H54 (cell line): ENCODE measurements at places on chromosomes 11 and 22.

DNA sequence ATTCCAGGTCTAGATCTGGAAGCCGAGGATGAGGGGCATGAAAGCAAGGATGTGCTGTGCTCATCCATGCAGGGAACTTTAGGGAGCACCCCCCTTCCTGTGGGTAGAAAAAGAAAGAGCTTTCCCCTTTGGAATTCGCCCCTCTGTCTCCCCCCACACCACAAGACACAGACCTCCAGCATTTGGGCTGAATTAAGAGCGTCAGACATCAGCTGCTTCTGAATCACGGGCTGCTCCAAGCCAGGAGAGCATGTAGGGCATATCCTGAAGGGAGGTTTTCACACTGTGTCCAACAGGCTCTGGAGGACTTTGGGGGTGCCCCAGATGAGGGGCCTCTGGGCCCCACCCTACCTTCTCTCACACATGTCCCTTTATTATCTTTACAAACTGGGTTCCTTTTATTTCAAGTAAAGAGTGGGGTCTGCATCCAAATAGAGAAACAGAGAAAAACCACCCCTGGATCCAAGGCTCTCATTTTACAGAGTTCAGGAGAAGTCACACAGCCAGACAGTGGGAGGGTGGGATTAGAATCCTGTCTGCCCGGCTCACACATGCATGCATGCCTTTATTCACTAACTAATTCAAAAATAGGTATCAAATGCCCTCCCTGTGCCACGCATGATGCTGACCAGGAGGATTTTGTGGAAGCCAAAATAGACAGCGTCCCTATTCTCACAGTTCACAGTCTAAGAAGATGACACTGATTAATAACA, 52.8 kb downstream of the LRRC32 start:
- no peak for DNase-seq

GRCh38 chr11:69348414-69349235, 54.7 kb downstream of the MYEOV start:
- no peak for DNase-seq

GRCh38 chr11:61764606-61765260, 12.3 kb downstream of the MYRF start:
- DNase-seq = no peak

DNA sequence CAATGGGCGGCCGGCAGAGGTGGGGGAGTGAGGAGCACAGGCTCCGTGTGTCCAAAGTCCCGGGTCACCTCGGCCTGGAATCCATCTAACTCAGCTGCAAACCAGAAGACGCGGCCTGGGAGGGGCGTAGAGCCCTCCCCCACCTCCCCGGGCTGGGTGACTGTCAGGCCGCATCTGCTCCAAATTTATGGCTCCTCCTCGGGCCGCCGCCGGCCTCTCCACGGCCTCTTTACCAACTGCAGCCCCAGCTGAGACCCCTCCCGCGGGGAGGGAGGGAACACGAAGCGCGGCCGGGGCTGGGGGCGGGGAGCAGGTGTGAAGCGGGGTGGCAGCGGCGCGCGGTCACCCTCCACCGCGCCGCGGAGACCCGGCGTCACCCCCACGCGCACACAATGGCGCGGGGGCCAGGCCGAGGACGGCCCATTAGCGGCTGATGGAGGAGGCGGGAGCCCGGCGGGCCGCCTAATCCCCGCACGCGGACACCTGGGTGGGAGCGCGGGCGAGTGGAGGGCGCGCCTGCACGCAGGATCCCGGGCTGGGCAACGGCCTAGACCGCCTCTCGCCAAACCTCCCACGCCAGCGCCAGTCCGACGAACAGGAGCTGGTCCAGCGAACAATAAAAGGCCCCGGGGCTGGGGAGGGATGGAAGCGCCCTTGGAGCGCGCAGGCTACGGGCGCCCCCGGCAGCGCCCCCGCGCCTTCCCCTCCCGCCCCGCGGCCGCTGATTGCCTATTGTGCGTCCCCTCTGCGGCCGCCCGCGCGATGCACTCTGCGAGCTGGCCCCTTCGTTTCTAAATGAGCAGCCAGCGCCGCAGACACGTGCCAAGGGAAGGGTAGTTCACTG, 25.9 kb upstream of the ROBO3 start:
- DNase-seq = no peak

DNA sequence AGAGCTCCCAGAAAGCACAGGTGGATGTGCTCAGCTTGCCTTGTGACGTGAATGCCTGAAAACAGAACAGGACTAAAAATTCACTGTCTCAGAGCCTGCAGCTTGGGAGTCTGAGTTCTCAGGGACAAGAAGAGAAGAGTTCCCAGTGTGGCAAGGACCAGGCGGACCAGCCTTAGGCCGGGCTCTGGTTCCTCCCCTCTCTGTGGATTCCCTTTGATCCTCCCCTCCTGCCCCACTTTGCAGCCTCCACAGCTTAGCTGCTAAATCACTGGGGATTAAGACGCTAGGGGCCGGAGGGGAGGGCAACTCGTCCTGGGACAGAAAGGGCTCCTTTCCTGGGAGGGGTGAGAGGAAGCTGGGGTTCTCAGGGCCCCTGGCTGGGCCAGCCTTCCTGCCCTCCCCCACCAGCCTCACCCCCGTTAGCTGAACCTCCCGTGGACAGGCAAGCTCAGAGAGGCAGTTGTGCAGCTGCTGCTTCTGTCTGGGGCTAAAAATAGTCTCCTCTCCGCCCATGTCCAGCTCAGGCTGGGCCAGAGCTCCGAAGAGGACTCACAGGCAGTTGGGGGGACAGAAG, 29.9 kb upstream of the JAM3 start:
- no peak for DNase-seq

GRCh38 chr11:31919175-31919574, 108.1 kb upstream of the PAX6 start:
- no peak for DNase-seq

DNA sequence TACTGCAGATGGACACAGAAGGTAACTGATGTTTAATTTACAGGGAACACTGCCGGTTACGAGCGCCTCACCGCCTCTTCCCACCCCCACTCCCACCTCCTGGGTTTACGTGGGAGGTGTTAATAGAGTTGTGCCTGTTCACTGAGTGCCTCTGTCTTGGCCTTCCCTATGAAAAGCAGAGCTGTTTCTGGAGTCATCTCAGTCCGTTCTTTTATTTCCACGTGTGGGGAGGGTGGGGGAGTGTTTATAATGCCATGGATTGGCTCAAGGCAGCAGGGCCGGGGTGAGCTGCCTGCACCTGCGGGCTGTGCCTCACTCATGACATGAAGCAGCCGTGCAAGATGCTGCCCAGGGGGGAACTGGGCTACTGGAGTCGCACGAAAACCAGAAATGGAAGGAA, 322.7 kb downstream of the CADM1 start:
- DNase-seq = no peak

- DNase-seq = no peak
These were observed 118.2 kb upstream of the BLID start for GRCh38 chr11:122234257-122234656.

- DNase-seq = no peak
These were observed 105.9 kb upstream of the C11orf58 start for GRCh38 chr11:16632295-16633200.

DNA sequence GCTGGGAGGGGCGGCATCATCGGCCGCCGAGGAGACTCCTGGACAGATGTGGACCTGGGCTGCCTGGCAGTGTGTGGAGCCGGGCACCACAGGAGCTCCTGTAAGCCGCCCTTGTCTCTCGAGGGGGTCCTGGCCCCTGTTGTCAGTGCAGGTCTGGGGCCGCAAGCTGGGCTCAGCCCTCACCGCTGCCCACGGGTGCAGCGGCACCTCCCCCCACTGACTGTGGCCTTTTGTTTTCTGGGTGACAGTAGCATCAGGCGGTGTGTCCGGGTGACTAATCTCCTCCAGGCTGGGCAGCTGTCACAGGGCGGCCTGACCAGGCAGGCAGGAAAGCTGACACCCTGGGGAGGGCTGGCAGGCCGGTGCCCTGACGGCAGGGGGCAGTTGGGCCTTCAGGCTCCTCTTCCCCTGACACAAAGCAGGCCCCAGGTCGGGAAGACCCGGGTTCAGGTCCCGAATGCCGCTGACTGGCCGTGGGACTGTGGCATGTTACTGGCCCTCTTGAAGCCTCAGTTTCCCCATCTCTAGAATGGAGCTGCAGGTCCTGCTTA, 16.3 kb downstream of the DGKZ start:
- DNase-seq = peak; percentile 97

DNA sequence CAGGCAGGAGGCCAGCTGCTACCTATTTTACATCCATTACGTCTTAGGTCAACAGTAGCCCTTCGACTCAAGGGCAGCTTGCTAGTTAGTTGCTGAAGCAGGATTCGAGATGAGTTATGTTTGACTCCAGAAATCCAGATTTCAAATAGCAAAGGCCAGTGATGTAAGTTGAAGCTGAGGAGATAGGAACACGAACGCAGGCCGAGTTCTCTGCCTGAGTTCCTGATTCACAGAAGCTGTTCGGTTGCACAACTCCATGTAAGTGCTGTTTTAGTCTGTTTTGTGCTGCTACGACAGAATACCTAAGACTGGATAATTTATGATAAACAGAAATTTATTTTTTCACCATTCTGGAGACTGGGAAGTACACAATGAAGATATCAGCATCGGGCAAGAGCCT, 111.2 kb downstream of the SLC1A2 start:
- no peak for DNase-seq
